ENCODE measurements at places on chromosomes 2 and 18.

DNA sequence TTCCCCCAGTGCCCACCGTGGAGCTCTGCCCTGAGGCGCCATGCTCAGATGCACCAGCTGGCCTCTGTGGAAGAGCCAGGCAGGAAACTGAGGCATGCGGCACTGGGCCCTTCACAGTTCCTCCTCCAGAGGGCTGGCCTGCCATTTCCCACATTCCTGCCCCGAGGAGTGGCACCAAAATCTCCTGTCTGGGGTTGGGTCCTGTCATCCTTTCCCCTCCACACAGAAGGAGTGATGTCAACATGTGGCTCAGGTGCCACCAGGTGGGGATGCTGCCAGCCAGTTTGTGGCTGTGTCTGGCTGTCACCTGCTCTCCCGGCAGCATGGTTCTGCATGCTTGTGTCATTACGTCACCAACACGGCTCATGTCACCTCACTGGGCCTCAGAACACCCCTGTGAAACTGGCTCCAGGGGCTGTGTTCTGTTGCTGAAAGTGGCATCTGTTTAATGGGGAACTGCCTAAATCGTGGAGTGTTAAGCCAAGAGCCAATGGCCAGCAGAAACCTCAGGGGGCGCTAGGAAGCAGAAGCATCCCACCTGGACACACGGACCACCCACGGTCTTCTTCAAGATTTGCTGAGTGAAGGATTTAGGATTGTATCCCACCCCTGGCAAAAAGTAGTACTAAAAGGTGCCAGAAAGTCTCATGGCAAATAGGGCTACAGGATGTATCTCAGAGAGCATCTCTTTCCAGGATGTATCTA, 51.3 kb downstream of the ZAP70 start:
- DNase-seq, result no peak

- no peak for DNase-seq
These were observed 277.3 kb downstream of the MBD2 start for GRCh38 chr18:53947092-53947640.

DNA sequence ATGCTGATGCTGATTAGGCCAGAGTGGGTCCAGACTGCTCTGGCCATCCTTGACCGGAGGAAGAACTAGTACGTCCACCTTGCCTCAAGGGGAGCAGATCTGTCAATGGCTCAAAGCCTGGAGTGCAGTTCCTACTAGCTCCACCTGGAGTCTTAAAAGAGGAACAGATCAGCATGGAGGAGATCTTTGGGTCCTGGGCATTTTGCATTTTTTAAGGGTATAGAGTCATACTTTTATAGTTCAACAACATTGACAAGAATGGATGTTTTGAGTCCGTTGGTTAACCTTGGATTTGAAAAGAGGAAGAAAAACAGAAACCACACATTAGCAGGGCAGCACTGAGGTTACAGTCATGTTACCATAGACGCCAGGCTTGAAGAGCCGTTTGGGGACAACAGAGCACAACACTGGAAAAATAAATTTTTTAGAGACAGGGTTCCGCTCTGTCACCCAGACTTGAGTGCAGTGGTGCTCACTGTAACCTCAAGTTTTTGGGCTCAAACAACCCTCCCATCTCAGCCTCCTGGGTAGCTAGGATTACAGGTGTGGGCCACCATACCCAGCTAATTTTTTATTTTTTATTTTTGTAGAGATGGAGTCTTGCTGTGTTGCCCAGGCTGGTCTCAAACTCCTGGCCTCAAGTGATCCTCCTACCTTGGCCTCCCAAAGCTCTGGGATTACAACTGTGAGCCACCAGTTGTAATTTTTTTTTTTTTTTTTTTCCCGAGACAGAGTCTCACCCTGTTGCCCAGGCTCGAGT, 78.5 kb downstream of the PRKCE start:
- no peak for DNase-seq

GRCh38 chr2:83757329-83757728, 701.8 kb downstream of the SUCLG1 start:
- no peak for DNase-seq

DNA sequence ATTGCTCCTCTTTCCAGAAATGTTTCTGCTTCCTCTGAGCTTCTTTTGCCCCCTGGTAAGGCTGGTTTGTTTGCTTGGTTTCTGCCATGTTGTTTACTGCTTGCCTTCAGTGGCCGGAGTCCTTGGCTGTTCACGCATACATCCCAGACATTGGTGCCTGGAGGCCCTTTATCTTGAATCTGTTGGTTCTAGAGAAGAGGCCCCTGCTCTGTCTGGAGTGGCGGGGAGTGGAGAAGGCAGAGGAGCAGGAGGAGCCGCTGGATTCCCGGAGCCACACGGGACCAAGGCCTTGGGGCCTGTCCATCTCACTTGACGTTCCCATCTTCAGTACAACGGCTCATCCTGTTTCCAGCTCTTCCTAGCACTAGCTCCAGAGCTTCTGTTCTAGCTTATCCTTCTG, 77.2 kb upstream of the PXDN start:
- no peak for DNase-seq

GRCh38 chr2:227370791-227371312, 8.3 kb downstream of the TM4SF20 start:
- DNase-seq, result no peak

DNA sequence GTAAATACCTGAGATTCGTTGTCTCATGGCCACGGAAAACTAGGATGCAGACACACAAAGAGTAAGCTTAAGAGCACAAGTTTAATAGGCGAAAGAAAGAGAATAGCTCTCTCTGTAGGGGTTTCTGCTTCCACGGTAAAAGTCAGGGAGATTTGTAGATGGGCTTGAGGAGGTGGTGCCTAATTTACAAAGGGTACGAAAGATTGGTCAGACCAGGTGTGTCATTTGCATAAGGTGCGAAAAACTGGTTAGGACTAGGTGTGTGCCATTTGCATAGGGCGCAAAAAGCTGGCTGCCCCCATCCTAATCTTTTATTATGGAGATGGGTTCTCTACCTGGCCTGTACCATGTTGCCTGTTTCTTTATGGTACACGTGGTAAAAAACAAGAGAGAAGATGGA, 170.5 kb upstream of the DOK6 start:
- no peak for DNase-seq

GRCh38 chr2:63320669-63321068, 267.6 kb downstream of the WDPCP start:
- no peak for DNase-seq

Measured in stimulated activated CD4-positive, alpha-beta T cell treated with anti-CD3 and anti-CD28 coated beads, Interleukin-12 subunit alpha, Interleukin-12 subunit beta, amount 100 ng/mL, for 24 hours (primary cell).